ENCODE measurements at places on chromosomes 16 and 17. TPM values are rescaled to one million over a fixed set of nuclear protein-coding genes. Genes with fewer than 3 reads are reported as not detected.

DNA sequence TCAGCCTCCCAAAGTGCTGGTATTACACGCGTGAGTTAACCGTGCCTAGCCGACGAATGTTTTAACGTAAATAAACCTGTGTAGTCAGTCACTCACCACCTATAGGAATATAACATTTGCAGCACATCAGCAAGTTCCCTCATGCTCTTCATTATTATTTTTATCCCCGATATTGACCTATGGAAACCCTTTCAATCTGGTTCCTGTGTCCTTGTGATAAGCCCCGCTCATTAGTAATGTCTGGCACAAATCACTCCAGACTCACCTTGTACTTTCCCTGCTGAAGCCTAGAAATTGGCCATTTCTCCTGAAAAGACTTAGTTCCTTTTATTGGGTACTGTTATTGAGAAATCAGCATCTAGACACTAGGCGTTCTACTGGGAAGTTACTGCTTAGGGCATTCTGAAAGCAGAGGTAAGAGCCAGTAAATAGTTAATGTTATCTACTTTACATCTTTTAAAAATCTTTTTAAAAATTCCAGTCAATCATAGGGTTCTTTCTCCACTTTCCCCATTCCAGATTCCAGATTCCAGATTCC is 1.5 kb upstream of the PHKG2 start:
- no peak for DNase-seq

- no peak for DNase-seq
Observed at GRCh38 chr17:2335726-2336214, 487 bp downstream of the TSR1 start.

DNA sequence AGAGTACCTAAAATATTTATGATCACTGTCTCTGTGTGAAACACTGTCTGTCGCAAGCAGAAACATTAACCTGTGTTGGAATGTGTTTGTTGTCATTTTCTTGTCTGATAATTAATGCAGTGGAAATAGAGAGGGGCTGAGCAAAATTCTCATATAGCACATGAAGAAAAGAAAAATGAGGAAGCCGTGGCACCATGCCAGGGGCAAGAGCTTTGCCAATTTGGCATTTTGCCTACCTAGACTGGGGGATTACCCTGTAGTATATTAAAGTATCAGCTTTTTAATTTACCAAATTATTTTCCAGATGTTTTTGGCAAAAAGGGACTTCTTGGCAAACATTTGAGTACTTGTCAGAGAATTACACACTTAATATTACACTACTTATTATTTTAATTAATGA is 1326.6 kb upstream of the GOT2 start:
- no peak for DNase-seq

Gene RABEP1
- 28.2 TPM for total RNA-seq

Gene CAPNS2
- total RNA-seq: 1.4 TPM

Data from Panc1 (cell line).